Smooth muscle cell of bladder (primary cell): ENCODE measurements at places on chromosomes 12 and 14. TPM values are rescaled to one million over a fixed set of nuclear protein-coding genes. Genes with fewer than 3 reads are reported as not detected.

Gene NAV3
- 42.1 and 57.8 TPM in 2 replicates for total RNA-seq

Gene ANKRD9
- total RNA-seq, result 9.2 and 17.8 TPM in 2 replicates

Gene SLC25A21
- total RNA-seq, result 0.57 and 1.2 TPM in 2 replicates

Gene PPP1R36
- total RNA-seq, result 0.85 and 1.1 TPM in 2 replicates

Gene DHH
- total RNA-seq, result under 0.01 and 0.09 TPM in 2 replicates

Gene GLTP
- total RNA-seq, result 51.2 and 58.2 TPM in 2 replicates

Gene KRT80
- total RNA-seq, result under 0.01 TPM in 2 replicates

Gene KCNC2
- total RNA-seq, result not detected in 2 replicates

Gene SP1
- total RNA-seq, result 20.3 and 21.7 TPM in 2 replicates

Gene TMEM121
- 10.0 and 10.2 TPM in 2 replicates for total RNA-seq

Gene RIMBP2
- under 0.01 and 0.18 TPM in 2 replicates for total RNA-seq

Gene METTL1
- 3.8 and 9.1 TPM in 2 replicates for total RNA-seq

Gene TSHR
- not detected in 2 replicates for total RNA-seq

Gene PDE3A
- 2.0 and 8.9 TPM in 2 replicates for total RNA-seq

Gene RNASE8
- total RNA-seq, result not detected in 2 replicates

Gene PLA2G1B
- not detected in 2 replicates for total RNA-seq

Gene SIRT4
- 1.00 and 2.5 TPM in 2 replicates for total RNA-seq

Gene SLC10A1
- not detected in 2 replicates for total RNA-seq

Gene MYBPC1
- total RNA-seq, result not detected in 2 replicates

Gene PPP1CC
- total RNA-seq, result 64.7 and 65.5 TPM in 2 replicates

Gene CCDC196
- total RNA-seq, result not detected in 2 replicates

Gene METTL25
- 7.0 and 11.3 TPM in 2 replicates for total RNA-seq

Gene L2HGDH
- 2.7 and 3.9 TPM in 2 replicates for total RNA-seq

Gene MSRB3
- total RNA-seq, result 29.0 and 43.9 TPM in 2 replicates

Gene CCDC197
- total RNA-seq, result not detected in 2 replicates

Gene HAL
- under 0.01 and 0.14 TPM in 2 replicates for total RNA-seq

Gene NOPCHAP1
- 6.3 and 7.0 TPM in 2 replicates for total RNA-seq
